ACHN (cell line): ENCODE measurements at places on chromosomes 16 and 17.
A peak's percentile ranks its signal among the peaks of the same experiment; 100 is the strongest.

- DNase-seq, result no peak
Measured at GRCh38 chr16:55439101-55439690, 39.8 kb upstream of the MMP2 start.

DNA sequence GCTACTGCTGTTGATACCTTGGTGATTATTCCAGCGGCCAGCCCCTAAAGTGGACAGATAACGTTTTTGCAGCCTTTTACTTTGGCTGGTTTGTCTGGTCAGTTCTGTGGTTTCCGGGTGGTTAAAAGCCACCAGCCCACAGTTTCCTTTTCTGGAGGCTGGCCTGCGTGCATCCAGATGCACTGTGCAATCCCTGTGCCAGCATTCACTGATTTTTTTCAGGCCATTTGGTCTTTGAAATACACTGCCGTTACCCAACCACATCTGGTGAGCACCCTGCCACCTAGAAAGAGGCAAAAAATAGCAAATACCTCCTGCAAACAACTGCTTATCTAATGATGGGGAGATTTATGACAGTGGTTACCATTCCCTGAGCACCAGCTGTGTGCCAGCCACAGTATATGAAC lies 797 bp downstream of the NUDT7 start:
- peak; percentile 40 for DNase-seq

DNA sequence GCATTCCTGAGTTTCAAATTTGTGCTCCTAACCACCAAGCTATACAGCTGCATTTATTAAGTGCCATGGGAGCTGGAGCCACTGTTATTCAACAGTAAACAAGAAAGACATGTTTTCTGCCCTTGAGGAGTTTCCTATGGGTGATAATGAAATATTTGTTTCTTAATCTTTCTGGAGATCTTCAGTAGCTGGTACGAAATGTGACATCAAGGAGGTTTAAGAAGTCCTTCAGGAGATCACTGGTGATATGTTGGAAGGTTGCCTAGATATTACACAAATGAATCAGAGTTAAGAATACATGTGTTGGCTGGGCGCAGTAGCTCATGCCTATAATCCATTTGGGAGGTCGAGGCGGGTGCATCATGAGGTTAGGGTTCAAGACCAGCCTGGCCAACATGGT lies 14.9 kb downstream of the RHOT1 start:
- peak; percentile 22 for DNase-seq

DNA sequence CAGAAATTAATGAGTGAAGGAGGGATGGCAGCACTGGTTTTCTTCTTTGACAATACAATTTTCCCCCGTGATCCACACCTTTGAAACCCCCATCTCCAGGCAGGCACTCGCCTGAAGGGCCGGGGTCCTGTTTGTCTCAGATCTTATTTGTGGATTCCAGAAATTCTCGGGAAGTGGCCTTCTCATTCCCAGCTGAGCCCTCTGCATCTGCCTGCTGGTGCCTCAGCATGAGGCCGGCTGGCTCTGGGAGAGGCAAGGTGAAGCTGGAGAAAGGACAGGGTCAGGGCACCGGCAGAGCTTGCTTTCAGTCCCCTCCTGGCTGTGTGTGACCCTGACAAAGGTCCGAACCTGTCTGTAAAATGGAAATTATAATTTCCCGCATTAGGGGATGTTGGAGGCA lies 35.8 kb upstream of the C1QL1 start:
- no peak for DNase-seq

- no peak for DNase-seq
Measured at GRCh38 chr17:78377858-78378224, 608 bp upstream of the PGS1 start.

GRCh38 chr17:12599186-12599920 lies 66.3 kb upstream of the MYOCD start:
- no peak for DNase-seq

- no peak for DNase-seq
Measured at GRCh38 chr17:65314212-65314611, 177.0 kb downstream of the RGS9 start.

GRCh38 chr16:10972819-10973464 lies 28.6 kb downstream of the CLEC16A start:
- DNase-seq, result no peak

GRCh38 chr17:27965224-27965623 lies 72.1 kb upstream of the LYRM9 start:
- DNase-seq, result peak; percentile 97

DNA sequence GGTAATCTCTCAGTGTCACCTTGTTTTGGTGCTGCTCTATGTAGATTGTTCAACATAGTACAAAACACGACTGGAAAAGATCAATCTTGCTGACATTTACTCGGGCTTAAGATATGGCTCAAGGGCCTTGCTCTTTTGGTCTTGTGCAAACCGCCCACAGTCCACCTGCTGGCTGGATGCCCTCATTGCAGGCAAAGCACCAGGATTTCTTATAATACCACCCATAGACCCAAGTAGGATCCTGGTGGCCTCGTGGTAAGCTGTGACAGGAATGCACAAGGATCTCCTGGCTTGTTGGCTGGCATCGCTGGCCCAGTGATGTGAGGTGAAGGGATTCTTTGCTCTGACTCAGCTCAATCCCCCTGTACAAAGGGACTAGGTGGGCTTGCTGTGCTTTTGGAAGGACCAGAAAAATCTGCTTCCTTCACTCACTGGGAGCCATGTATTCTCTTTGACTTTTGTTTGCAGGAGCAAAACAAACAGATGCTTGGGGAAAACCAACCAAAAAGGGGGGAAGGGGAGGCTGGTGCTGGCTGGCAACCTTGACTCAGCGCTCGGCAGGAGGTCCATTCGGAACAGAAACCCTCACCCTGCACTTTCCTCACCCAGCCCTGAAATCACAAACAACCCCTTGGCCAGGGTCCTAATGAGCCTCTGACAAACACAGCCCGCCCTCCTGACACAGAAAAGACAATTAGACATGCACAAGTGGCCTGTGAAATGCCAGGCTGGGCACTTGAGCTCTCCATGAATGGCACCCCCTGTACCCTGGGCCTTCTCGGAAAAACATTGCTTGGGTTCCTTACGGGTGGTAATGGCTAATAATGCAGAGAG lies 36.6 kb upstream of the MED9 start:
- peak; percentile 75 for DNase-seq

DNA sequence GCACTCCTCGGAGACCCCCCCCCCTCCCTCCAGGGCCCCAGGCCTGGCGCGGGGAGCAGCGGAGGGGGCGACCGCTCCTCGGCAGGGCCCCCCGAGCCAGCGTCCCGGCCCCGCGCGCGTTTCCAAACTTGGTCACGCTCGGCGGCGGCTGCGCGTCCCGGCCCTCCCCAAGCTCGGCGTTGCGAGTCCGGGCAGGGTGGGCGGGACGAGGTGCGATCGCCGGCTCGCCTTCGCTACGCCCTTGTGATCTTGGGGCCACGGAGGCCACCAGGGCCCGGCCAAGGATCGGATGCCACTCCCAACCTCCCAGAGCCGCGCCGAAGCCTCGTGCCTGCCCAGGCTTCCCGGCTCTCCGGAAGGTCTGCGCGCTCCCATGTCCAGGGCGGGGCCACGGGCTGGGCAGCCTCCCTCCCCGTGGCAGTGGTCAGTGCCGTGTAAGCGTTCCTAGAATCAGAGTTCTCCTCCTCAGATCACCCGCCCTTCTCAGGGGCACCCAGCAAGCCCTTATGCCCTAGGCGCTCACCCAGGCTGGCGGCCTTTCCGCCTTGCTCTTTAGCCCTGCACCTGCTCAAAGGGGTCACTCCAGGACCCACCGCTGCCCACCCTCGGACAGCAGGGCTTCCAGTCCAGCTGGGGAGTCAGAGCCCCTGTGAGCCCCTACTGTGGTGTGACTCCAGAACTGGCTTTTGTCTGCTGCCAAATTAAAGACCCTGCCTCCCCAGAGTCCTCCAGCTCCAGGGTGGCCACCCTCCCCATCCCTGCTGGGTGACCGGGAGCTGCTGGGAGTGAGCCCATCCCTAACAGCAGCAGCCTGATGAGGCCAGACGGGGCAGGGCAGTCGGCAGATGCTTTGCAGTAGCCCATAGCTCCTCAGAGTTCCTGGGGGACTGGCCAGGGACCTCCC lies 12.2 kb upstream of the MRPS23 start:
- DNase-seq, result peak; percentile 92

DNA sequence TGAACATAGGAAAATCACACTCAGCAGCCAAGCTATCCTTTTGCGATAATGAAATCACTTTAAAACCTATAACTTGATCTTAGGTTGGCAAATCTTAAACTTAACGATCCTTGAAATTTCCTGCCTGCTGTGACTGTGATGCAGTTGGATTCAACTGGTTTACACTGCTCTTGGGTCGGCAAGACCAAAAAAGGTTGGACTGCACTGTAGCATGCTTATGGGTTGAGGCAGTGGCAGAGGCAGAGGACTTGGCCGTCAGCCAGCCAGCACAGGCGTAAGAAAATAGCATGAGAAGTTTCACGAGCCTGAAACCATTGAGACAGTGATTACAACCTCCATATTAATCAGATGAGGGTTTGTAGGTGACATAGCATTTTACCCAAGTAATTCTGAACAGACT lies 21.4 kb downstream of the WSB1 start:
- no peak for DNase-seq

DNA sequence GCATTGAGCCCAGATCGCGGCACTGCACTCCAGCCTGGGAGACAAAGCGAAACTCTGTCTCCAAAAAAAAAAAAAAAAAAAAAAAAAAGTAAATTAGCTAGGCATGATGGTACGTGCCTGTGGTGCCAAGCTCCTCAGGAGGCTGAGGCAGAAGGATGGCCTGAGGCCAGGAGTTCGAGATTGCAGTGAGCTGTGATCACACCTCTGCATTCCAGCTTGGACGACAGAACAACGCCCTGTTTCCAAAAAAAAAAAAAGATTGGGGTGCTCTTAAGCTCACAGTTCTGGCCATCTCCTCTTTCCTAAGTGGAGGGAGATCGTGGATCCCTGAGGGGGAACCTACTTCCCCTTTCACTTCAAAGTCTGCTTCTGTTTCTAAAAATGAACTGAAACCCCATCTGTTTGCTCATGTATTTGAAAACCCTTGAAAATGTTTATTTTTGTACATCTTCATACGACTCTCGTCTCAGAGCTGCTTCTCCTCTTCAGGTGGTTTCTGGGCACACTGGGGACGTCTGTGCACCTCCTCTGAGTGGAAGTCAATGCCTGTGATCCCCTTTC lies 138.8 kb downstream of the PRKCA start:
- DNase-seq, result no peak

GRCh38 chr17:45770632-45771270 lies 13.4 kb upstream of the CRHR1 start:
- DNase-seq, result no peak

DNA sequence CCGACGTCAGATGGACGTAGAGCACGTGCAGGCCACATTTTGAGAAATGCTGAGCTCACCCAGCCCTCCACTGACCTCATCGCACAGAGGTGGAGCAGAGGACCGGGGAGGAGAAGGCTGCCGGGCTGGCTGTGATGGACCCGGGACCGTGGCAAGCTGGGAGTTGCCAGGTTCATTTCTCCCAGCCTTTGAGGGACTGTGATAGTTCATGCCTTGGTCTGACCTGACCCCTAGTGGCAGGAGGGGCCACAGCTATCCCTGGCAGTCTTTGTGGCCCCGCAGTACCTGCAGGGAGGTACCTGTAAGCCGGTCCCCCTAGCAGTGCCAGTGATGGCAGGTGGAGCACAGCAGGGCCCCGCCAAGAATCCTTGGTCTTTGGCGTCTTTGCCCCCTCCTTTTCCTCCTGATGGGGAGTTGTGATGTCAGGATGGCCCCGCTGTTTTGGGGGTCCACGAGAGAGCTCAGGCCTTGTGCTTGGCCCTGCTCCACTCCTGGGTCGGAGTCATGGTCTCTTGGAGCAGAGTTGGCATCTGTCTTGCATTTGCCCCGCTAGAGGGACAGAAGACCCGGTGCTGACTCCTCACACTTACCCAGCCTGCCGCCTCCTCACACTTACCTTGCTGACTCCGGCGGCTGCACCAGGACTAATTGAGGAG lies 50.4 kb downstream of the OR1D5 start:
- DNase-seq, result peak; percentile 56

- DNase-seq, result no peak
Measured at GRCh38 chr16:85970738-85971137, 71.8 kb downstream of the IRF8 start.

DNA sequence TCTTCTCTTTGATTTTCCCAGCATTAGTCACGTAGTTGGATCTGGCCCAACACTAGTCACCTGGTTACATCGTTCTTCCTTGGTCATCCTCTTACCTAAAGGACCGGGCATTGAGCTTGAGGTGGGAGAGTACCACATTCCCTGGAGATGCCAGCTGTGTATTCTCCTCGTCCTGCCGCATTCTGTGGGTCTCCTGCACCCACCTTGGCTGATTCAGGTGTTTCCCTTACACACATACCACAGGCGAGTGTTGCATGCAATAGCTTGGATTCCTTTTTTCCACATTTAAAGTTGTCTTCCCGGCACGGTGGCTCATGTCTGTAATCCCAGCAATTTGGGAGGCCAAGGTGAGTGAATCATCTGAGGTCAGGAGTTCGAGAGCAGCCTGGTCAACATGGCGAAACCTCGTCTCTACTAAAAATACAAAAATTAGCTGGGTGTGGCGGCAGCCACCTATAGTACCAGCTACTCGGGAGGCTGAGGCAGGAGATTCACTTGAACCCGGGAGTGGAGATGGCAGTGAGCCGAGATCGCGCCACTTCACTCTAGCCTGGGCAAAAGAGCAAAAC lies 21.6 kb upstream of the CLEC18C start:
- no peak for DNase-seq

DNA sequence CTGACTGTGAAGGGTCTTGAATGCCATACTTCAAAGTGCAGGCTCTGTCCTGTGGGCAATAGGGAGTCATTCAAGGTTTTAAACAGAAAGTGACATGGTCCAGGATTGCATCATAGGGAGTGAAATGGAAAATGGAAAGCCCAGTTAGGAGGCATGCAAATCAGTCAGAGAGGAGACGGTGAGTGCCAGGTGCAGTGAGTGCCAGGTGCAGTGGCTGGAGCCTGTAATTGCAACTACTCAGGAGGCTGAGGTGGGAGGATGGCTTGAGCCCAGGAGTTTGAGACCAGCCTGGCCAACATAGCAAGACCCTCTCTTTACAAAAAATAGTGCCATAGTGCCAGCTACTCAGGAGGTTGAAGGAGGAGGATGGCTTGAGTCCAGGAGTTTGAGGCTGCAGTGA lies 35.2 kb upstream of the SIAH1 start:
- no peak for DNase-seq

DNA sequence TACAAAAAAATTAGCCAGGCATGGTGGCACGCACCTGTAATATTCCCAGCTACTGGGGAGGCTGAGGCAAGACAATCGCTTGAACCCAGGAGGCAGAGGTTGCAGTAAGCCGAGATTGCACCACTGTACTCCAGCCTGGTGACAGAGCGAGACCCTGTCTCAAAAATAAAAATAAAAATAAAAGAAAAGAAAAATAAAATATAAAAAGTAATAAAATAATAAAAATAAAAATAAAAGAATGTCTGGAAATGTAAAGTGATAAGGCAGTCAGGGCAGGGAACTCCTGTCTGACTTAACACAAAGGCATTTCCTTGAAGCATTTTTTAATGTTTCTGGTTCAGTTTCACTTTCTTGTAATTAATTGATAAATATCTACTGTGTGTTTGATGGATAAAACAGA lies 34.7 kb upstream of the DNAJA2 start:
- DNase-seq, result peak; percentile 3
